ENCODE measurements at places on chromosomes 3 and 15. TPM values are rescaled to one million over a fixed set of nuclear protein-coding genes. Genes with fewer than 3 reads are reported as not detected.

The CNTN6 gene
- total RNA-seq = 17.2 TPM

The CDHR4 gene
- total RNA-seq = not detected

The PTH1R gene
- total RNA-seq = 34.3 TPM

The SLC22A14 gene
- 0.20 TPM for total RNA-seq

The VGLL3 gene
- total RNA-seq = 11.9 TPM

The CCR8 gene
- not detected for total RNA-seq

The GPR171 gene
- total RNA-seq = not detected

The ASB14 gene
- not detected for total RNA-seq

The EHHADH gene
- 5.9 TPM for total RNA-seq

DNA sequence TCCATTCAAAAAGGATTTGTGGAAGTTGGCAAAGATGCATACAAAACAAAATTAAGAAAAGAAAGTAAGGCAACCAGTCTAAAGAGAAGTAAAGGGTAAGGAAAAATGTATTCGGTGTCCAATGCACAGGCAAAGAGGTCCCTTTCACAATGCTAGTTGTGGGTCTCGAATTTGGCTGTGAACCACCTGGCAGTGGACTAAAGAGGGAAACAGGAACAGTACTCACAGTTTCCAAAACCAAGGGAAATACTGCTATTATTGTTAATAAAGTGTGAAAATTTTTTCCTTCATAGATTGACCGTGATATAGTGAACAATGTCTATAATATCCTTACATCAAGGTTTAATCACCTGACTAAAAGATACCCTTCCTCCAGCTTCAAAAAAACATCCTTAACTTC lies 57.9 kb downstream of the TNIK start:
- no peak for DNase-seq

- no peak for DNase-seq
These were observed 369.9 kb upstream of the C2CD4B start for GRCh38 chr15:62534996-62535395.

DNA sequence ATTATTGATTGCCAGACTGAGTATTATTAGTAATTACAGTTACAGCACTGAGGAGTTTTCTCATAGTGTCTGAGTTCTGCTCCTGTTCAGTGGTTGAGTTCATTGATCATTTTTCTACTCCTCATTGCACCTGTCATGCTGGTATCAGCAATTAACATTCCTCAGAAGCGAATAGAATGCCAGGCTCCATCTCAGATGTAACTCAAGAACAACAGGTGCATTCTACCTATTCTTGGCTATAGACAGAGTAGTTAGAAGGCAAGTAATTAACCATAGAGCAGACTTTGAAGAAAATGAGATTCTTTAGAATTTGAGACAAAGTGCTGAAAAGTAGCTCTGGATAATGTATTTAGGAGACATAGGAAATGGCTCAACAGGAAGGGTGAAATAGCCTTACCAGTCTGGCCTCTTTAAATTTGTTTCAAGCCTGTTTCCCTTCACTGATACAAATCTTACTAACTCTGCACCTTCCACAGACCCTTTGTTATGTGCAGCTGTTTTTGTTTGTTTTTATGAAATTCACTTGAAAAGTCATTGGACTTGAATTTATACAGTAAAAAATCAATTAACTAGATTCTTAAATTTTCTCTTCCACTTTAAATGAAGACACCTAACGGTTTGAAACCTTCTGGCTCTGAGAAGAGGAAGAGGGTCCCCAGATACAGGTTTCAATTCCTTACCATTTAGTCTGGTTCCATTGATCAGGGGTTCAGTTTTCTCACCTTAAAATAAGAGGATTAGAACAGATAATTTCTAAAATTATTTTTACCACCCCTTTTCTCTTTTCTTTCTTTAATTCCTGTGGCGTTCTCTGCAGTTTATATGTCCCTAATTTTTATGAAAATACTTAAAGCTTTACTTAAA lies 109.6 kb downstream of the FNDC3B start:
- DNase-seq = no peak

- no peak for DNase-seq
These were observed 34.1 kb downstream of the TSPAN3 start for GRCh38 chr15:77036537-77037387.

GRCh38 chr15:63749330-63749942 lies 84.3 kb downstream of the HERC1 start:
- DNase-seq = no peak

DNA sequence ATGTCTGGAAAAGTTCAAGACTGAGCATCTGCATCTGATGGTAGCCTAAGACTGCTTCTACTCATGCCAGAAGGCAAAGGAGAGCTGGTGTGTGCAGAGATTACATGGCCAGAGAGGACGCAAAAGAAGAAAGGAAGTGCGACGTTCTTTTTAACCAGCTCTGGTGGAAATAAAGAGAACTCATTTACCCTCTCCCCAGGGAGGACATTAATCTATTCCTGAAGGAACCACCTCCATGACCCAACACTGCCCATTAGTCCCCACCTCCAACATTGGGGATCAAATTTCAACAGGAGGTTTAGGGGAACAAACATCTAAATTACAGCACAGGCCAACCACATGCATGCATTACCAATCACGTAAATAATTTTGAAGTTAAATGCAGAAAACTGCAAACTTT lies 1.5 kb upstream of the NCK1 start:
- no peak for DNase-seq

DNA sequence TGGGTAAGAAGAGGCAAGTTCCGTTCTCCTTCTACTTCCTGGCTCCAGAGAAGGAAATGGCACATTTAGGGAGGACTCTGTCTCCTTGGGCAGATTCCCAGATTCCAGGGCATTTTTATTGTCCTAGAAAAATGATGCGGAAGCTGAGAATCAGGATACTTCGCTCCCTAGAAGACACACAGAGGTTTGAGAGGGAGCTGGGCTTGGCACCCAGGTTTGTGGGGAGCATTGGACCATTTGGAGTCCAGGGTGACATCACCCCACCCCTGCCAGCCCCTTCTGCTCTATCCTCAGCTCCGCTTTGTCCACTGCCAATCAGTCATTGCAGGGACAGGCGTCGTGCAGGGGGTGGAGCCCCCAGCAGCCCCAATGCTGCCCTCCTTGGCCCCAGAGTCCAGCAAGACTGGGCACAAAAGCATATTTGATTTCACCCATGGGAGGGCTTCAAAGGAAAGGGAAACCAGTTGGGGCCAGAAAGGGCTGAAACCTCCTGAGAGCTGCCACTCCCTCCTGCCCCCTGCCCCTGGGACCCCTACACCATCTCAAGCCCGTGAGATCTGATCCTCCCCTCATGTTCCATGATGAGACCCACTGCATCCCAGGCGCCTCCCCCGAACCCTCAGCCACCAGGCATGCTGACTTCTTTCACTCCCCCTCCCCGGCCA lies 129.8 kb upstream of the MEF2A start:
- DNase-seq = no peak

GRCh38 chr15:87707566-87708130 lies 548.9 kb downstream of the NTRK3 start:
- DNase-seq = no peak

- DNase-seq = no peak
These were observed 51.3 kb downstream of the ETV5 start for GRCh38 chr3:186057594-186057993.

- DNase-seq = no peak
These were observed 121.6 kb downstream of the RBPMS2 start for GRCh38 chr15:64653757-64654156.

GRCh38 chr3:52080830-52081719 lies 24.7 kb upstream of the DUSP7 start:
- DNase-seq = no peak

DNA sequence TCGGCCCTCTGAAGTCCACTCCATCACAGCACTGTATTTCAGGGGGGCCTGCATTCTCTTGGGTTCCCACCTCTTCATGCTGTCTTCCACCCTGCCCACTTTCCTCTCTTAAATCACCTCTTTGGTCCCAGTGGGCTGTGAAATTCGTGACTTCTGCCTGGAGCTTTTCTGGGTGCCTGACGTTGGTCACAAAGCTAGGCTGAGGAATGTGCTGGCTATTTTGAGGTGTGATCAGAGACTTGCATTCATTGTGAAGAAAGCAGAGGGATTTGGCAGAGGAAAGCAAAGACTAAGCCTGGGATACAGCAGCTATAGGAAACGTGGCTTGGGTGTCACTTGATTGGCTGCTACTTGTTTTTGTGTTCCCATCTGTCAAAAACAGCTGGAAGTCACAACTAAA lies 202.5 kb downstream of the SATB1 start:
- no peak for DNase-seq

GRCh38 chr3:113606539-113607218 lies 74.3 kb downstream of the SIDT1 start:
- no peak for DNase-seq

DNA sequence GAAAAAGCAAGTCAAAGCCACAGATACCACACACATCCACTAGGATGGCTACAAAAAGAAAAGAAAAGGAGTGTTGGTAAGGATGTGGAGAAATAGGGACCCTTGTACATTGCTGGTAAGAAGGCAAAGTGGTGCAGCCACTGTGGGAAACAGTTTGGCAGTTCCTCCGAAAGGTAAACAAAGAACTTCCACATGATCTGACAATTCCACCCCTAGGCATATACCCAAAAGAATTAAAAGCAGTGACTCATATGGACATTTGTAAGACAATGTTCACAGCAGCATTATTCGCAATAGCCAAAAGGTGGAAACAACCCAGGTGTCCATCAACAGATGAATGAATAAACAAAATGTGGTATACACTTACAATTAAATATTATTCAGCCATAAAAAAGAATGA lies 22.2 kb upstream of the GMPPB start:
- no peak for DNase-seq

GRCh38 chr15:63243776-63244175 lies 33.6 kb upstream of the APH1B start:
- DNase-seq = no peak

DNA sequence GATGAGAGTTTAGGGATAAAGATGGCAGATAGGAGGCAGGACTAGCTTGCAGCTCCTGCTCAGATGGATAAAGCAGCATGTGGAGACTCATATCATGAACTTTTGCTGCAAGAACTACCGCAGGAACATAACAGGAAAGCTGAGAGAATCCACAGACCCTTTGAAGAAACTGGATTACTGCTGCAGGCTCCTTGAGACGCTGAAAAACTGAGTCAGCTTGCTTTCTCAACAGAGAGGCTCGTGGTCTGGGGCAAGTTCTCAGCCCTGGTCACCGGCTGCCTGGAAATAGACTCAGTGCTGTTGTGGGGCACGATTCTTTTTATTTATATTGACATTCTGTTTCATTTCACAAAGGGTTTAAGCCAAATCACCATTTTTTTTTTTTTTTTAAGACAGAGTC lies 28.8 kb upstream of the TRIM59 start:
- no peak for DNase-seq

DNA sequence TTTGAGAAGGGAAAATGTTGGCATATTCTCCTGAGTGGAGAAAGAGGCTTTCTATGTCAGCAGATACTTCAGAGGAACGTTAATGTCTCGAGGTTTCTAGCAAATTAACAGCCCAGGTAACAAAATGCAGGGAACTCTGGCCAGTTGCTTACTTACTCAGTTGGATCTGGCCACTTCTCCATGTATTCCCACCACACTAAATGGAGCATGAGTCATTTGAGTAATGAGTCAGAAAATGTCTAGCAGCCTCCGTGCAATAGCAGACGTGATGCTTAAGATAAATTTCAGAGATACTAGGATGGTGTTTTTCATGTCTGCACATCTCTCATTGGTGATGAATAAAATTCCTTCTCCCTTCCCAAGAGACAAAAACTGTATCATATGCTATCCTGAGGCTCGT lies 671.5 kb downstream of the FHIT start:
- DNase-seq = no peak

All from mesothelial cell of epicardium (in vitro differentiated cells).